ENCODE measurements at places on chromosomes 11 and 22.

- DNase-seq: peak; percentile 71
Measured at GRCh38 chr11:86524620-86525352, 147.6 kb downstream of the ME3 start.

- no peak for DNase-seq
Measured at GRCh38 chr11:100731471-100731870, 44.4 kb downstream of the ARHGAP42 start.

GRCh38 chr11:18010121-18010670 lies 2.7 kb downstream of the SERGEF start:
- no peak for DNase-seq

GRCh38 chr11:20589796-20590195 lies 9.6 kb upstream of the SLC6A5 start:
- DNase-seq: no peak

DNA sequence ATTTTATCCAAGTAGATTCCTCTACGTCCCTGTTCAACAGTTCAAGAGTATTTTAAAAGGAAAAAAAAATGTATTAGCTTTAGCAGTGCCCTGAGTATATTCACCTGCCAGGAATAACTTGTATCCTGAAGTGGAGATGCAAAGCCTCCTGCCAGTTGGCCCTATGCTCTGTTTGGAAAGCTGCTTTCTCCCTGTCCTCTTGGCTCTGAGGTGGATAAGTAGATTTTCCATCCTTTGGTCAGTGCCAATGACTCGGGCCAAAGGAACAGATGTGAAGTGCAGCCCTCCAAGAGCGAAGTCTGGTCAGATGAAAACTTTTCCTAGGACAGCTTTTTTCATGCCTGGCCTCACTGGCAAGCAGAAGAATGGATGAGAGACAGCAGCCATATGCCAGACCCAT lies 839.9 kb upstream of the TENM4 start:
- DNase-seq: no peak

DNA sequence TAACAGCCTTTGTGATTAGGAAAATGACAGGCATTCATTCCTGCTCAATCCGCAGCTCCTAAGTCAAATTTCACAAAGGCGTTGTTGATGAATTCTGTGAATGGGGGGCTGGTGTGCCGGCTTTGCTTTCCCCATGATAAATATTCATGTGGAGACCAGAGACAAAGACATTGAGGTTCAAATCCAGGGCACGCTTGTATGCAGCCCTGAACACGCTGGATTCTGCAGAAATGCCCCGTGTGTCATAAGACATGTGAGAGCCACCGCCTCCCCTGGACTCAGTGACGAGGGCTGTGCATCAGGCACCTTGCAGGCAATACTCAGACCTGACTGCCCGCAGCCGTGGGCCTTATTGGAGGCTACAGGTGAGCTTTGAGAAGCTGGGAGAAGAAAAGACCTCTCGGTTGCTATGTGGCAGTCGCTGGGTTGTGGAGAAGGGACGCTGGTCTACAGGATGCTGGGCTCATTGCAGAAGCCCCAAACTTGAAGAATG lies 906.2 kb downstream of the BRD1 start:
- DNase-seq: no peak

- no peak for DNase-seq
Measured at GRCh38 chr11:76795936-76796441, 12.8 kb downstream of the TSKU start.

GRCh38 chr11:65557280-65558001 lies 718 bp downstream of the LTBP3 start:
- DNase-seq: no peak
